ENCODE measurements at places on chromosomes 4 and X.
A peak's percentile ranks its signal among the peaks of the same experiment; 100 is the strongest.

- DNase-seq: peak; percentile 64
Observed at GRCh38 chr4:3044870-3045819, 29.2 kb downstream of the HTT-AS start.

DNA sequence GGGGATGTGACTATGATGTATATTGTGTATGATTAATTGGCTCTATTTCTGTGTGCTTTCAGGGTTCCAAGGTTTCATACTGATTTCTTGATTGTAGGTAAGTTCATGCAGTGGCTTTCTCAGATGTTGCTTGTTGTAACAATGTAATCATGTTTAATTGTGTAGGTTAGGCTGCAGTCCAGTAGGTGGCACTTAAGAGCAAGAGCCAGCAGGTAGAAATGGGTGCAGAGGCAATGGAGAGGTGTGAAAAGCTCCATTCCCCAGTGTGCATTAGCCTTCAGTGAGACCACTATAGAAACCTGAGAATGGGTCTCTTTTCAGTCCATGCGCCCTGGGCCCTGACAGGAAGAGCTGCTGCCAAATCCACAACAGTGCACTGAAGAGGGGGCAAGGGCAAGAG, 28.2 kb downstream of the DCAF12L2 start:
- no peak for DNase-seq

GRCh38 chrX:97416461-97416860, 532.8 kb downstream of the RPA4 start:
- DNase-seq: no peak

DNA sequence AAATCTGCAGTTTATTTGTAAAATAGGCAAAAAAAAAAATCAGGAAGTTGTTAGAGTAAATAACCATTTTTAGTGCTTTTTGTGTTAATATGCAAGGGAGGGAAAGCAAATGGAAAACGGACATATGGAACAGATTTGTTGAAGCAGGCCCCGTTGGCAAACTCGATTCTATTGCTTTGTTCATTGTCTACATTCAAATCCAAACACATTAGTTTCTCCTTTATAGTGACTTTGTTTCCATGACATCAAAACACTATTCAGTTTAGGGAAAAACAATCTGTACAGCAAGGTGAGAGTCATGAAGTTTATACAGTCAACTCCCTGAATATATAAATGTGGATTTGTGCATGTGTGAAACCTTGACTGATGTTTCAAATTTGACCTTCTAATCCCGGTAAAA, 142.2 kb downstream of the FAM47A start:
- DNase-seq: no peak

GRCh38 chr4:84529169-84529751, 30.2 kb upstream of the NKX6-1 start:
- DNase-seq: no peak

DNA sequence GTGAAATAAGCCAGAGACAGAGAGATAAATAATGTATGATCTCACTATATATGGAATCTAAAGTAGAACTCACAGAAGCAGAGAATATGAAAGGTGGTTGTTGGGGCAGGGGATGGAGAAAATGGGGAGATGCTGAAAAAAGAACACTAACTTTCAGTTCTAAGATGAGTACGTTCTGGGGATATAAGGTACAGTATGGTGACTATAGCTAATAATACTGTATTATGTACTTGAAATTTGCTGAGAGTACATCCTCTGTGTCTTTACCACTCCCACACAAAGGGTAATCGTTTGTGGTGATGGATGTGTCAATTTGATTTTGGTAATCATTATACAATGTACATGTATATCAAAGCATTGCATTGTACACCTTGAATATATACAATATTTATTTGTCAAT, 6.6 kb downstream of the FBXL5 start:
- DNase-seq: no peak

DNA sequence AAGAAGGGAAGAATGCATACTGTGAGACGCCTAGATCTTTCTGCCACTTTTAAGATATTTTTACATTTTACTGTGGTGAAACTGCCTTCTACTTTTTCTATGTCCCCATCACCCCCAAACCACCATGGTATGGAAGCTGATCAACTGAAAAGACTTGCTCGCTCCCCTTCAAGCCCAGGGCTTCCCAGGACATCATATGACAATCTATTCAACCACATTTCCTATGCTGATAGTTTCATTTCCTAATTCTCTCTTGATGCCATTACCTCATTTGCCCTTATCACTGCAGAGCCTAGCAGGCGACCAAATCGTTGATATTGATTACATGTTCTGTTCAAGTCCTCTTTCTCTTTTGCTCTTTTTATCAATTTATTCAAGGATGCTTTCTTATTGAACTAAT, 40.1 kb upstream of the KLHL34 start:
- DNase-seq: no peak

GRCh38 chr4:25320773-25321172, 8.2 kb downstream of the ZCCHC4 start:
- DNase-seq: no peak
